ENCODE measurements at places on chromosomes 4 and X.

GRCh38 chr4:92651536-92651935 lies 347.8 kb downstream of the GRID2 start:
- no peak for DNase-seq

DNA sequence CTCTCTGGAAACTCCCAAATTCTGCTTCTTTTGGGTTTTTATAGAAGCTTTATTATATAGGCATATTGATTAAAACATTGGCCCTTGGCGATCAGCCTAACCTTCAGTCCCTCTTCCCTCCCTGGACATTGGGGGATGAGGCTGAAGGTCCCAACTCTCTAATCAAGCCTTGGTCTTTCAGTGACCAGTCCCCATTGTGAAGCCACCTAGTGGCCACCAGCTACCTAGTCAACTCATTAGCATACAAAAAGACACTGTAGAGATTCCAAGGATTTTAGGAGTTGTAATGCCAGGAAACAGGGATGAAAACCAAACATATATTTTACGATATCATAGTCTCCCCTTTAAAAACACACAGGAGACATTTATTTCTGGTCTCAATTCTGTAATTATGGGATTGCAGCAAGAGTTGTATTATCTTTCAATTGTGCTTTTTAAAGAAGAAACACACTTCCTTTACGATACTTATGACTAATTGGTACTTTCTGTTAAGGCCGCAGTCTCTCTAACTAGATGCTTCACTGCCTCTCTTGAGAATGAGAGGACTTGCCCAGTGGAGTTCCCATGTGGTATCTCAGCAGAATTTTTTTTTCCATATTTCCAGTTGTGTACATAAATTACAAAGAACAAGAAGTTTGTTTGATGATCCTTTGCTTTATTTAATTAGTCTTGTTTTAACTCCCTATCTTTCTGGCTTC lies 58.2 kb downstream of the WDR17 start:
- DNase-seq = peak; percentile 19

DNA sequence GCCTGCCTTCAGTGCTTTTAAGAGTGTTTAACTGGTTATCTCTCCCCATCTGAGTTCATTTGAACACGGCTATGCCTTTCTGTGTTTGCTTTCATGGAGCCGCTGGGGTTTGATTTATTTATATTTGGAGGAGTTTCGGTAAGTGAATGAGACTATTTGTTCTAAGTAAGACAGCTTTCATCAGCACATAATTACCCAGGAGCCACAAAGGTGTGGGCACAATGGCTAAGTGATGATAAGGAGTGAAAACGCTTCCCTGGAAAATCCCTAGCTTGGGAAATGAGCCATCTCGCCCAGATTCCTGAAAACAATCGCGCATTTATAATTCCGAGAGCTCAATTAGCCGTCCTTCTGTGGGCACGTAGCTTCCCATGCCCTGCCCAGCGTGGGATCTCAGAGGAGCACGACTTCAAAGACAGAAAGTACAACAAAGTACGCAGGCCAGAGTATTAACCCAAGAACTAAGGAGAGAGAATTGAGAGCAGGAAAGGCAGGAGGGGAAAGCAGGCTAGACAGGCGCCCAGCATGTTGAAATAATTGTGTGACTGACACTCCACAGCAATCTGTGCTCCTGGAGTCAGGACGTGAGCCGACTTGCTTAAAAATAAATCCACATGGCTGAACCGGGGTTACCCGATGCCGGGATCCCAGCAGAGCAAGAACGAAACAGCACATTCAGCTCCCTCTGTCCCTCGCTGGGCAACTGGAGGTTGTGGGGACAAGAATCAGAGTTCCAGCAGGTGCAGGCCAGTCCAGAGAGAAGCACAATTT lies 99.0 kb downstream of the DHRSX start:
- DNase-seq = no peak

DNA sequence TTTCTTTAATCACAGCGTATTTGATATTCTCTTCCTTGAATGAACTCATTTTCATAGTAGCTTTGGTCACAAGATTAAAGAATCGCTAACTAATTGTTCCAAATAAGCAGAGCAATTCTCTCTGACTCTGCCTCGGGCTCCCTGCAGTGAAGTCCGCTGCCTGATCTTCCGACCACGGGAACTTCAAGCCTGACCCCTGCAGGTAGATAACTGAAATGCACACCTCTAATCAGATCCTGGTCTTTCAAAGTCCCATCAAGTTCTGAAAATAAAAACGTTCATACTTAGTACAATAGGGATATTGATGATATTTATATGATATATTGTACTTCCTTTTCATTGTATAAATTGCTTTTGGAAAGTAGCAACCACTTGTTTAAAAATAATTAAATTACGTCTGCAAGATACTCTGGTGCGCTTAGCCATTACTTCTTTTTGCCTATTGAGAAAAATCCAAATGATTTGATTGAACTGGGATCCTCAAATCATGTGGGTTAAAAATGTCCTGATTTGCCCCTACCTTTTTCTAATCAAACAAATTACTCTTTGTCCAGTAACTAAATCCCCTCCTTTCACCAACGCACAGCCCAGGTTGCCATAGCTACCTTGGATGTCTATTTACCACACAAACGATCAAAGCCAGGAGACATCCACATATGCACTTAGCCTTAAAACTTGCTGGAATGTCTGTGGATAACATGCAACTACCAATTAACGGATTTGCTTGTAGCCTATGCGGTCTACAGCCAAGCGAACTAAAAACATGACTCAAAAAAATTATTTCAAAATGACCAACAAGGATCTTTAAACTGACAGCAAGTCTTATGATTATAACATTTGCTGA lies 4.2 kb downstream of the MID1 start:
- peak; percentile 40 for DNase-seq

DNA sequence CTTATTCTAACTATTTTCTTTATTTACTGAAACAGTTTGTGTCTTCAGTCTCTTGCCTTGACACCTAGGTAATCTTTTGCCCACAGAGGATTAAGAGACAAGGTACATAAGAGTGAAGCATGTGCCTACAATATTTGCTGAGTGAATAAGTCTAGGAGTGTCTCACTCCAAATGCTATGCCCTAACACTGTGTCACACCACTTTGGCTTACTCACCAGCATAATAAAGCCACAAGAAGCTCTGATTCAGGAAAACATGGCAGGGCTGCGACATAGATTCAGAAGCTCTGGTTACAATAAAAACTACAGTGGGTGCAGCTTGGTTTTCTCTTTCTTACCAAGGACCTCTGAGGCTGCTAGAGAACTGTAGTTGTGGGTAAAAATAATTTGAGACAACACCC lies 127.1 kb downstream of the RBM46 start:
- no peak for DNase-seq

DNA sequence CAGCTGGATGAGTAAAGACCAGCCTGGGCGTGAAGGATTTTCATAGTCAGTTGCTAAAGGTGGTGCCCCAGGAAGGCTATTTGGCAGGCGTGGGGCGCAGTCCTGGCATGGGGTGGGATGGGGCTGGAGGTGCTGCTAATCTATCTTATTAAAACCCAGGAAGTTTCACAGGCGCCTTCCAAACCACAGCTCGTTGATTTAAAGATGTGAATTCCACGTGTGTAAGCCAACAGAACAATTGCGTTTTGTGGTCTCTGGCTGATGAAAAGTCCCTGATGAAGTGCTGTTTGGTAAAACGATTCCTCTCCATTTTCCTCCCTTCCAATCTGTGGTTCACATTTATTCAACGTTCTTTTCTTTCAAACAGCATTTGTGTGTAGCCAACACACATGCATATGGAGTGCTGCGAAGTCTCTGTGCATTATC lies 105.0 kb downstream of the TBL1X start:
- DNase-seq = peak; percentile 27

DNA sequence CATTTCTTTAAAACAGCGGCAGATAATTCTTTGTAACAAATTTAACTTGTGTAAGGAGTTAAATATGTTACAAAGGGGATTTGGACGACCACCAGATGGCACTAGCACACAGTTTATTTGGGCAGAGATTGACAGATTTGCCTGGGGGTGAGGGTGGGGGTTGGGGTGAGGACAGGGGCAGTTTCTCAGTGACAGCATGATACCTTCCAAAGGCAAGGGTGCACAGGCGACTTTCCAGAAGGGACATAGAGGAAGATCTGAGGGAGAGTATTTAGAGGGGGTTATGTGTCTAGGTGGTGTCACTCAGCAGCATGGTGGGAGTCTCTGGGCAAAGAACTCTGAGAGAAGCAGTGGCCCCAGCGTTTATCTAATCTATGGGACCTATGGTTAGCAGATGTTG lies 9.6 kb upstream of the TMA16 start:
- peak; percentile 37 for DNase-seq

- peak; percentile 23 for DNase-seq
Measured at GRCh38 chr4:39308611-39309010, 57.6 kb downstream of the RFC1 start.

- DNase-seq = no peak
Measured at GRCh38 chrX:129760155-129760554, 19.6 kb upstream of the SASH3 start.

GRCh38 chrX:118364261-118364660 lies 18.4 kb downstream of the WDR44 start:
- DNase-seq = no peak

- no peak for DNase-seq
Measured at GRCh38 chr4:60657041-60657440, 543.1 kb upstream of the ADGRL3 start.

GRCh38 chr4:173410079-173410478 lies 11.2 kb upstream of the SCRG1 start:
- no peak for DNase-seq

GRCh38 chrX:7059214-7059838 lies 88.2 kb upstream of the STS start:
- DNase-seq = no peak

- DNase-seq = no peak
Measured at GRCh38 chr4:71230271-71231128, 108.3 kb upstream of the SLC4A4 start.

GRCh38 chrX:134821901-134822300 lies 163.6 kb upstream of the PLAC1 start:
- DNase-seq = no peak

DNA sequence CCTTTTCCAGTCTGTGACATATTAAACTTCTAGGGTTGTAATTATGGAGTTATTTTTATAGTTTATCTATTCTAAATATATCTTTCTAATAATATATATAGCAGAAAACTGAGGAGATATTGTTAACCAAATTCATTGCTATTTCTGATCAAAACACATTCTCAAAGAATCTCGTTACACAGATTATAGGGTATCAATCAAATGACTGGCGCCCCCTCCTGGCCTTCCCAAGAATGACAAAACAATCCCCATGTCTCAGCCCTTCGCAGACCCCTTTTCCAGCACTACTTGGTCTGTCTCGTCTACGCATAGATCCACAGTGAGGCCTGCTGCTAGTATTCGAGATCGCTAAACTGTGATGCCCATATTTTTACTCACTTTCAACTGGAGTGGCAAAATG lies 209.3 kb downstream of the GPC3 start:
- DNase-seq = no peak

GRCh38 chrX:19708683-19709082 lies 178.7 kb downstream of the SH3KBP1 start:
- DNase-seq = no peak

GRCh38 chrX:100969408-100969807 lies at the start of gene ARL13A:
TSS of gene ARL13A (plus strand) at chrX:100969708. CDS start at chrX:100973690, 3,982 bp downstream.
- DNase-seq = no peak

- no peak for DNase-seq
Measured at GRCh38 chr4:140244328-140244727, 90.3 kb upstream of the MAML3 start.

DNA sequence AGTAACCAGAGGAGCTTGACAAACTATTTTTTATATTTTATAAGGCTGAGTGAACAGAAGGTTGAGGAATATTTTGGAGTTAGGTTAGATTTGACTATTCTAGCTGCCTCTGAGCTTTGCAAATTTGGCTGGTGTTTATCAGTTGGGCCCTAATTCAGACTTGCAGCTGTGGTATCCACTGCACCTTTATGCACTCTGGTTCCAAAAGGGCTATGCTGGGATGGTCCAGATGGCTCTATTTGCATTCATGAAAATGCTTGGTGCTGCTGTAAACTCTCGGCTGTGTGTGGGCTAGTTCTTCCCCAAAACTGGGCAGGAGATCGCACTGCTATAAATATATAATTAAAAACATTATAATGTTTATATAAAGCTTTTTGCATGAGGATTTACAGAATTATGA lies 106.3 kb downstream of the REPS2 start:
- DNase-seq = no peak

DNA sequence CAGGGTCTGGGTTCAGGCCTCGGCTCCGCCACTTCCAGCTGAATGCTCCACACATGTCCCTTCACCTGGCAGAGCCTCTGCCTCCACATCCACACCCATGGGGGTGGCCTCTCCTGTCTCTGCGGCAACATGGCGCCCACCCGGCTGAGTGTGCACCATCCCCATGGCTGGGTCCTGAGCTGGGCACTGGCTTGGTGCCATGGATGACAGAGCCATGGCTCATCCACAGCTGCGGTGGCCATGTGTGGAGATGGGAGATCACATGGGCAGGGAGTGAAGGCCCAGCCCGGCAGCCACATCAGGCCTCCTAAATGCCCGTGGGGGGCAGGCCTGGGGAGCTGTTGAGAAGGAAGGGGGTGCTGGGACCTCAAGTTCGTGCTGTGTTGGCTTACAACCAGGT lies 213.7 kb downstream of the AFAP1 start:
- DNase-seq = no peak

DNA sequence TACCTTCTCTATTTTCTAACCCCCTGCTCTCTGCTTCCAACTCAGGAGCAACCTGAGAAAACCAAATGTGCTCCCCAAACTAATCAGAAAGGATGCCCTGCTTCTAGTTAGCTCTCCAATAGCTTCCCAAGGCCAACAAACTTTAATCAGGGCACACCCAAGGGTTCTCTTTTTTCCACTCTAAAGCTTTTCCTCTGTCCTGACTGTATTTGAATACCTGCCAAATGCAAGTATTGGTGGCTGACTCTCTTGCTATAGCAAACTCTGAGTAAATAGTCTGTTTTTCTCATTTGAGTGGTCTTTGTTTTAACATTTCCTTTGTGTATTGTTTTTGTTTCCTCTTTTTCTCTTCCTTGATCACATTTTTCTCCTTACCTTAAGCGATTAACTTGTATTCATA lies 52.5 kb downstream of the GBA3 start:
- no peak for DNase-seq

DNA sequence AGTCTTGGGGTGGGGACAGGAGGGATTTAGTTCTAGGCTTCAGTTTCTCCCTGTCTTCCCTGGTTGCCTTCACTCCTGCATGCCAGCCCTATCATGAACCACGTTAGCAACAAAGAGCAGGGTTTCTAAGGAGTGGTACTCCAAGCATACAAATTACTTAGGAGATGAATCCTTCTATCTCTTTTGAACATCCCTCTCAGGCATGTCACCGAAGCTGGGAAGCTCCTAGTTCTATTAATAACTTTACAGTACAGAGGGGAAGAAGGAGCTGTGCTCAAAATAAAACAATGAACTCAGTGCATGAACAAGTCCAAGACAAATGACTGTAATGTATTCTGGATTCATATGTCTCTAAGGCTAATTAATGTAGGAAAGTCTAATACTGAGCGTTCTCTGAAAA lies 450.6 kb upstream of the RASGEF1B start:
- DNase-seq = no peak

- no peak for DNase-seq
Measured at GRCh38 chr4:129328162-129328561, 232.2 kb downstream of the C4orf33 start.

- no peak for DNase-seq
Measured at GRCh38 chr4:147833254-147833653, 101.4 kb downstream of the ARHGAP10 start.
